ENCODE measurements at places on chromosomes 5 and 9. TPM values are rescaled to one million over a fixed set of nuclear protein-coding genes. Genes with fewer than 3 reads are reported as not detected.

DNA sequence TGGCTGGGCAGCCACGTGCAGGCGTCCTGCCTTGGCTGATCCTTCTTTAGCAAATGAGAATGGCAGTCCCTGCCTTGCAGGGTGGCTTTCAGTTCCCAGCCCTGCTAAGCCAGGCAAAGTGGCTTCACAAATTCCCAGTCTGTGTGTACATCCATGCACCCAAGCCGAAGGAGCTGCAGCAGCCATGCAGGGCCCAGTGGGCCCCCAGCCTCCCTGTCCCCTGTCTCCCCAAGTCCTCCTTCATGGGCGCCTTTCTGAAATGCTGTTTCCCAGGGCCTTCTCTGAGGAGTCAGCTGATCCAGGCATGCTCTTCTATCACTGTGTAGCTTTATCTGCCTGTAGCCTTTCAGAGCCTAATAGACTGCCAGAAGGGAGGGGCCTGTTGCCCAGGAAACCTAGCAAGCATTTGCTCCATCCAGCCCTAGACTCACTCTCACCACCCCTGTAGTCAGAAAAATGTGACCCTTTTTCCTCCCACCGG lies 47.4 kb upstream of the SHC3 start:
- no peaks in the 10 kb centered on the region for H3K36me3 ChIP-seq
- no peak overlapping the region for H3K27ac ChIP-seq
- H3K27me3 ChIP-seq = no peaks in the 10 kb centered on the region
- no peak overlapping the region for H3K4me3 ChIP-seq
- H3K4me1 ChIP-seq = no peaks in the 10 kb centered on the region

GRCh38 chr5:106854105-106854687 lies 816.5 kb downstream of the EFNA5 start:
- no peaks in the 10 kb centered on the region for H3K27me3 ChIP-seq
- H3K4me1 ChIP-seq = peaks cover 6% of the 10 kb centered on the region
- no peaks in the 10 kb centered on the region for H3K36me3 ChIP-seq
- H3K4me3 ChIP-seq = no peak overlapping the region
- no peak for DNase-seq
- H3K27ac ChIP-seq = no peak overlapping the region

GRCh38 chr9:132694144-132694543 lies 23.9 kb downstream of the GTF3C4 start:
- no peaks in the 10 kb centered on the region for H3K36me3 ChIP-seq
- no peak for DNase-seq
- H3K4me1 ChIP-seq = no peaks in the 10 kb centered on the region
- H3K27me3 ChIP-seq = no peaks in the 10 kb centered on the region
- H3K27ac ChIP-seq = no peak overlapping the region
- H3K4me3 ChIP-seq = no peak overlapping the region

DNA sequence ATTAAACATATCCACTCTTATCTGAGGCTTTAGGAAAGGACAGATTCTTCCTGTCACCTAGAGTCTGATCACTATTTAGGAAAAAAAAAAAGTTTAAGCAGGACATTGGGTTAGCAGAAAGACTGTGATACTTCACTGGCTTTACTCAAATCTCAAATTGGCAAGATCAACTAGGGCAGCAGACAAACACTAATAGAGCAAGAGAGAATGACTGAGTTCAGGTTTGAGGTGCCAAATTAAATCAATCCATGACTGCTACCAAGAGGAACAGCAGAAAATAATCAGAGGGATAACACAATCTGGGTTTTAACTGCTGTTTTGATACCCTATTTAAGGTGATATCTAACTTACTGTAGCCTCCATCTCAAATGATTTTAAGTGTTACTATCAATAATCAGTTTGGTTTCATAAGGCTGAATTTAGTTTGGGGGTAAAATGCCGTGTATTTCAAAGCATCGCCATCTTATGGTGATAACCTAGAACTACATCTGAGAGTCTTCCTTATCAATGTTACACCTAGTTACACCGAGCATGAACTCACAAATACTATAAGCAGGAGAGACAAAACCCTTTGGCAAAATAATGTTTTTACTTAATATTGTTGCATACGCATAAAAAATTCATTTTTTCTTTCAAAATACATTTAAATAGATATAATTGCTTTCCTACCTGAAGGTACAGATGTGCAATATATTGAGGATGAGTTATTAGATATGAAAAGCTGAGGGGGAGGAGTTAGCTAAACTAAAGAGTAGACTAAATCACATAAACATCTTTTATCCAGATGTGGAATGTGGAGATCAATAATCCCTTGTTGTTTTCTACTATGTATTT lies 286.4 kb upstream of the CDH12 start:
- H3K4me1 ChIP-seq = no peaks in the 10 kb centered on the region
- H3K27ac ChIP-seq = no peak overlapping the region
- no peak overlapping the region for H3K4me3 ChIP-seq
- DNase-seq = no peak

GRCh38 chr9:92724528-92725265 lies 39.9 kb downstream of the BICD2 start:
- H3K36me3 ChIP-seq = peaks cover 12% of the 10 kb centered on the region
- no peak overlapping the region for H3K4me3 ChIP-seq
- H3K27me3 ChIP-seq = no peaks in the 10 kb centered on the region
- DNase-seq = no peak
- no peaks in the 10 kb centered on the region for H3K4me1 ChIP-seq

- no peaks in the 10 kb centered on the region for H3K27me3 ChIP-seq
- H3K4me3 ChIP-seq = no peak overlapping the region
- no peaks in the 10 kb centered on the region for H3K4me1 ChIP-seq
- peak; percentile 13 for DNase-seq
- no peaks in the 10 kb centered on the region for H3K36me3 ChIP-seq
- peak overlapping the region; percentile 27 for H3K27ac ChIP-seq
These were observed 547.6 kb upstream of the WWC1 start for GRCh38 chr5:167743695-167744464.

DNA sequence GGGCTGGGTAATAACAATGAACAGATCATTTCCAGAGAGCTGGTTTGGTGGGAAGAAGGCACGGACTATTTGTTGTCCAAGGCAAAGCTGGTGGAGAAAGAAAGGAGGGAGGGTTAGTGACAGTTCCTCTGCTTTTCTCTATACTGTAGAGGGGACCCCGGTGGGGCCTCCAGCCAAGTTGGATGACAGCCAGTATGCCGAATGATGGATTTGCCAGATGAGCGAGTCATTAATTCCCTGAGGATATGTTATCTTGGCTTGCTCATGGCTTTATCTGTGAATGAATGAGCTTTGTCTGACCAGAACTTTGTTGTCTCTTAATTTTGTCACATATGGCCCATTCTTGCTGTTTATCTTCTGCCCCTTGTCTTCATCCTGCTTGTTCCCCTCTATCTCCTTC lies 158.6 kb upstream of the GLRA1 start:
- DNase-seq = no peak
- no peaks in the 10 kb centered on the region for H3K4me1 ChIP-seq
- no peak overlapping the region for H3K4me3 ChIP-seq
- H3K27me3 ChIP-seq = no peaks in the 10 kb centered on the region

- DNase-seq = no peak
- no peak overlapping the region for H3K27ac ChIP-seq
- H3K27me3 ChIP-seq = no peaks in the 10 kb centered on the region
- H3K36me3 ChIP-seq = no peaks in the 10 kb centered on the region
These were observed 138.5 kb upstream of the S1PR3 start for GRCh38 chr9:88852794-88853193.

- H3K4me1 ChIP-seq = no peaks in the 10 kb centered on the region
- H3K27ac ChIP-seq = no peak overlapping the region
- H3K4me3 ChIP-seq = no peak overlapping the region
- H3K27me3 ChIP-seq = no peaks in the 10 kb centered on the region
These were observed 90.6 kb upstream of the SLC25A48 start for GRCh38 chr5:135743705-135744411.

DNA sequence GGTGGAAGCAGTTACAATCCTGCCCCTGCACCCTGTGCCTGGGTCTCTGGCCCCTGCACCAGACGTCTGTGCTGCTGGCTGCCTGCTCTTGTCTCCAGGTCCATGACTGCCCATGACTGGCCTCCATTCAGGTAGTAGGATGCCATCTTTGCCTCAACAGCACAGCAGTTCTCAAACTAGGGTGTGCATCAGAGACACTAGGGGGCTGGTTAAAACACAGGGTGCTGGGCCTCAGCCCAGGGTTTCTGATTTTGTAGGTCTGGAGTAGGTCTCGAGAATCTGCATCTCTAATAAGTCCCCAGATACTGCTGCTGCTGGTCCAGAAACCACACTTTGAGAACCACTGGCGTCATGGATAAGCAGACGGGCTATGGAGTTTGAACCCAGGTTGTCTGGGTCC lies 24.0 kb downstream of the COL15A1 start:
- no peaks in the 10 kb centered on the region for H3K4me1 ChIP-seq
- no peaks in the 10 kb centered on the region for H3K36me3 ChIP-seq
- DNase-seq = no peak
- no peaks in the 10 kb centered on the region for H3K27me3 ChIP-seq

- H3K4me3 ChIP-seq = no peak overlapping the region
- H3K27ac ChIP-seq = peak overlapping the region; percentile 90
- peaks cover 13% of the 10 kb centered on the region for H3K36me3 ChIP-seq
- peak; percentile 87 for DNase-seq
- peaks cover 40% of the 10 kb centered on the region for H3K4me1 ChIP-seq
These were observed 90.0 kb downstream of the PRRT1B start for GRCh38 chr9:131635285-131635684.

- no peaks in the 10 kb centered on the region for H3K4me1 ChIP-seq
- no peaks in the 10 kb centered on the region for H3K27me3 ChIP-seq
- H3K36me3 ChIP-seq = no peaks in the 10 kb centered on the region
- DNase-seq = no peak
These were observed 71.9 kb downstream of the ARRDC3 start for GRCh38 chr5:91311168-91311696.

- no peak overlapping the region for H3K4me3 ChIP-seq
- H3K27ac ChIP-seq = no peak overlapping the region
- no peak for DNase-seq
- H3K4me1 ChIP-seq = no peaks in the 10 kb centered on the region
- H3K36me3 ChIP-seq = no peaks in the 10 kb centered on the region
These were observed 131.8 kb downstream of the GNAQ start for GRCh38 chr9:77899679-77900354.

DNA sequence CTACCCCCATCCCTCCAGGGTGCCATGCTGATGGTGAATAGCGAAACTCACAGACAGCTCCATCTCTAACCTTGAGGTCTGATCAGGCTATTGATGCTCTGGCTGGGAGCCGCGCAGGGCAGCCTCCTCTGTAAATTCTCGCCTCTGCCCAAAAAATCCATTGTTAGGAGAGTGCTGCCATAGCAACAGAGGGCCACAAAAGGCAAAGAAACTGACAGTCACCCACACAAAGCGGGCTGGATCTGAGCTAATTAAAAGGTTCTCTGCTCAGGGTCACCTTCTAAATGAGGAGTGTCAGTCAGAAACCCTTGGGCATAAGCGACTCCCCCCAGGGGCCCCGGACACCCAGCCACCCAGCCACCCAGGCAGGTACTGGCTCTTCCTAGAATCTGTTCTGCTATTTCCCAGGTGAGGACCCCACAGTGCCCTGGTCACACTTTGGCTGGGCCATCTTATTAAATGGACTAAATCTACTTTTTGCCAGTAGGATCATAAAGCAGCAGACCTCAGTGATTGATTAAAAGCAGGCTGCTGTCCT lies 126.7 kb downstream of the MED10 start:
- H3K4me1 ChIP-seq = no peaks in the 10 kb centered on the region
- H3K27ac ChIP-seq = no peak overlapping the region
- H3K27me3 ChIP-seq = no peaks in the 10 kb centered on the region
- no peak for DNase-seq
- H3K36me3 ChIP-seq = no peaks in the 10 kb centered on the region

DNA sequence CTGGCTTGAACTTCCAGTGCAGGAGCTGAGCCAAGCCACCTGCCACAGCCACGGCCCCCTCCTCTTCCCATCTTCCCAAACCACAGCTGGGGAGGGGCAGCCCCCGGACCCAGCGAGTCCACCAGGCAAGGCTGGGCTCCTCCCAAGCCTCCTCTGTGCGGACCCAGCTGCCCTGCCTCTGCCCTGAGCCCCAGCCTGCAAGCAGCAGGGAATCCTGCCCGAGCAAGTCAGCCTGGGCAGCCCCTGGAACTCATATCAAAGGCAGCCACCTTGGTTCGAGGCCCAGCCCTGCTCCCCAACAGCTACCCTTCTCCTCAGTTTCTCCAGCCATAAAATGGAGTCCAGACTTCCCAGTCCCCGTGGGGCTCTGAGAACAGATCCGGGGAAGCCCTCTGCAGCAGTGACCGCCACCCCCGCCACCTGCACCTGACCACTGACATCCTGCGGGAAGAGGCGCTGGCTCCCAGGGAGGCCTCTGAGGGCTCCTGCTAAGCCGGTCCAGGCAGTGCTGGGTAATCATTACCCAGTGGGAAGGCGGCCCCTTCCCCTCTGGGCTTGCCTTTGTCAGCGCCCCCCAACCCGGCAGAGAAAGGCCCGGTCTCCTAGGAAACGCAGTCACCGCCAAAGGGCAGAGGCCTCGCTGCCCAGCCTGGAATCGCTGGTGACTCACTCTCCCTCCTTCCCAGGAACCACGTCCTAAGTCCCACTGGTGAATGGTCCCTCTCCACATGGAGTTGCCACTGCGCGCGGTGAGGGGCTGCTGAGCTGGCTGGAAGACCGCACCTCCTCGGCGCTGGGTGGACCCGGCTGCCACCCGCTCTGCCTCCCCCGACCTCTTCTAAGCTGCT lies 1.5 kb downstream of the VAV2 start:
- DNase-seq = peak; percentile 90
- peak overlapping the region; percentile 84 for H3K27ac ChIP-seq
- H3K36me3 ChIP-seq = no peaks in the 10 kb centered on the region

- DNase-seq = no peak
- H3K4me3 ChIP-seq = no peak overlapping the region
- H3K27ac ChIP-seq = no peak overlapping the region
These were observed 273.2 kb downstream of the SMARCA2 start for GRCh38 chr9:2288309-2288708.

GRCh38 chr9:131720330-131720729 lies 19.5 kb downstream of the RAPGEF1 start:
- no peak overlapping the region for H3K27ac ChIP-seq
- no peak for DNase-seq
- no peak overlapping the region for H3K4me3 ChIP-seq
- no peaks in the 10 kb centered on the region for H3K27me3 ChIP-seq
- no peaks in the 10 kb centered on the region for H3K36me3 ChIP-seq

GNA14 gene
- 1.3 TPM for polyA plus RNA-seq

TOR1B gene
- 10.5 TPM for polyA plus RNA-seq

PCDHGB7 gene
- 1.0 TPM for polyA plus RNA-seq

PCDHA11 gene
- polyA plus RNA-seq = 0.35 TPM

ROR2 gene
- 1.2 TPM for polyA plus RNA-seq

RGS3 gene
- 31.6 TPM for polyA plus RNA-seq

PLPP7 gene
- 0.94 TPM for polyA plus RNA-seq

MUSK gene
- polyA plus RNA-seq = not detected

PPIC gene
- 13.0 TPM for polyA plus RNA-seq

EIF4EBP3 gene
- polyA plus RNA-seq = 52.7 TPM

Data from pancreas (tissue), 10 donors.